ENCODE measurements at places on chromosomes 2 and 18.

- no peak for DNase-seq
Observed at GRCh38 chr2:215772003-215772402, 241.3 kb downstream of the MREG start.

DNA sequence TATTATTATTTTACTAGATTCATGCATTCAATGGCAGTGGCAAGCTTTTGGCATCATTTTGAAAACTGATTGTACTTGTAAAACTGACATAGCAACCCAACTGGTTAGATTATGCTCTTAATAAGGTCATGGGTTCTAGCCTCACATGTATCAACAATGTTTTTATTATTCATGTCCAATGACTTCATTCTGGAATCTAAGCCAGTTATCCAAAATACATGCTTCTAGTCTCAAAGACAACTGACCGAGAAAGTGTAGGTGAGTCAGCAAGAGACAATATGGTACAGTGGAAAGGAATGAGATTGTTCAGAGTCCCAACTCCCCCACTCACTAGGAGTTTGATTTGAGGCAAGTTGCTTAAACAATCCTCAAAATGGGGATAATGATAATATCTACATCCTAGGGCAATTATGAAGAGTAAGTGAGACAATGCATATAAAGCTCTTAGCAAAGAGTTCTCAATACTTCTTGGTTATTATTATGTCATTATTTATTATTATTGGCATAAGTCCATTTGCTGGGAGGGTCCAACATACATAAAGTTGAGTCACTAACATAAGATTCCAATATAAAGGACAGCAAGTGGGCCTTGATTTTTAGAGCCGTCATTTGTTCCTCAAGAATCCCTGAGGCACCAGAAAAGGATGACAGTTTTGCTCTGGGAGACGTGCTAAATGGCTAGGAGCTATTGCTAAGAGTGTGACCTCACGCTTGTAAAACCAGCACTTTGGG is 99.4 kb downstream of the NEB start:
- no peak for DNase-seq

GRCh38 chr18:3851159-3851558 is 401.2 kb downstream of the TGIF1 start:
- DNase-seq = no peak

GRCh38 chr2:85930129-85931124 is 41.6 kb upstream of the ST3GAL5 start:
- DNase-seq = no peak

DNA sequence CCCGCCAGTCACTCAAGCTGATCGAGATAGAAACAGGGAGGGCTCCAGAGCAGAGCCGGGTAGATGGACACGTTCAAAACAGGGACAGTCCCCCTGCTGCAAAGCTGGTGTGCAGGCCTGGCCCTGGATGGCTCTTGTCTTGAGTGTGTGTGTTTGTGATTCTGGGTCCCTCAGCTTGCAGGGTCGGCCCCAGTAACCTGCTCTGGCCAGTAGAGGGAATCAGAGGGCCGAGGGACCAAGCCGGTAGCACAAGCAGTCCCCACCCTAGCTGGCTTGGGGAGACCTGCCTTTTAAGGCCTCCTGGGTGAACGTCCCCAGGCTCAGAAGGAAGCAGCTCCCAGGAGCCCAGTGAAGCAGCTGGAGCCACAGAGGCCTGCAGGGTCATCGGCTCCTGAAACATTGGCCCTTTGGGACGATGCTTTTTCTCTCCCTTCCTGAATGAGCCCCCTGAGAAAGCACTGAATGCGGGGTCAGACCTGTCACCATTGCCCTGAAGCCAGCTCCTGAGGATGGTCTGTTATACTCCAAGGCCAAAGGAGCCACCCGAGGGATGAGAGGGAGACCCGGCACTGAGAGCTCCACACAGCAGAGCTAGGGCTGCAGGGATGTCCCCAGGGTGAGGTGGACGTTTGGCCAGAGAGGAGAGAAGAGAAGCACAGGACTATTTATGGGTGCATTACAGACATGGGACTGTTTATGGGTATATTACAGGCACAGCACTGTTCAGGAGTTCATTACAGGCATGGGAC is 15.4 kb upstream of the MLPH start:
- no peak for DNase-seq

- DNase-seq = no peak
Observed at GRCh38 chr18:69622184-69622583, 221.5 kb downstream of the DOK6 start.

DNA sequence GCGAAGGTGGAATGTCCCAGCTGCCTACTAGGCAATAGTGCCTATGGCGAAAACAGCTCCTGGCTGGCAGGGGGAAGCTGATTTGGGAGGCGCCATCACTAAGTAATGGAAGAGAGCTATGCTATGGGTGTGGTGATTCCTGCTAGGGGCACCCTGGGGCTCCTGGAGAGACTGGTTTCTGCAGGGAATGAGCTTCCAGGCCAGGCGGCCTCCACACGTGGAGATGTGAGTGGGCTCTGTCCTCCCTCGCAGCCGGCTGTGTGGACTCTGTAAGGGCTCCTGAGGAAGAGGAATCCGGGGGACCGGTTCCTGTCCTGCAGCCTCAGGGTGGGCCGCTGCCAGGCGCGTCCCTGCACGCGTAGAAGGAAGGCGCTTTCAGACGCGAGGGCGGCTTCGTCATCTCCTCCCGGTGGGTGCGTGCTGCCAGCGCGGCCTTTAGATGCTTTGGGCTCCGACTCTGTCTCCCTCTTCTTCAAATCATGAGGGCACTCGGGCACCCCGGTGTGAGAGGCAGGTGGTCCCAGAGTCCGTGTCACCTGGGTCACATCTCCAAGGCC is 55.5 kb upstream of the ANKRD62 start:
- DNase-seq = no peak

- no peak for DNase-seq
Observed at GRCh38 chr18:40577239-40577980, 1377.6 kb upstream of the PIK3C3 start.

DNA sequence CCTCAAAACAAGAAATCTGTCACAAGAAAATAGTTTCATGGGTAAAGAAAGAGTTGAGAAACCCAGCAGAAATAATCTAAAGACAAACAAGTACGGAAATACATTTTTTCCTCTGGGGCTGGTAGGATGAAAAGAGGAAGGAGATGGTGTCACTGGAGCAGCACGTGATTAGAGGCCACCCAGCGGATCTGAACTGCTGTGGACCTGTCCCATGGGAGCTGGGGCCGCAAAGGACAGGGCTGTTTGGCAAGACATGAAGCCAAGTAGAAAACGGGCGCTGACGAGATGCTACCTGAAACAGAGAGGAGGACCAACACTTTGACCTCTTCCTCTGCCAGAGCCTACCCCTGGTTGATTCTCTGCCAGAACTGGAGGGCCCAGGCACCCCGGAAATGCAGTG is 295.4 kb upstream of the ATP5MC3 start:
- DNase-seq = no peak

DNA sequence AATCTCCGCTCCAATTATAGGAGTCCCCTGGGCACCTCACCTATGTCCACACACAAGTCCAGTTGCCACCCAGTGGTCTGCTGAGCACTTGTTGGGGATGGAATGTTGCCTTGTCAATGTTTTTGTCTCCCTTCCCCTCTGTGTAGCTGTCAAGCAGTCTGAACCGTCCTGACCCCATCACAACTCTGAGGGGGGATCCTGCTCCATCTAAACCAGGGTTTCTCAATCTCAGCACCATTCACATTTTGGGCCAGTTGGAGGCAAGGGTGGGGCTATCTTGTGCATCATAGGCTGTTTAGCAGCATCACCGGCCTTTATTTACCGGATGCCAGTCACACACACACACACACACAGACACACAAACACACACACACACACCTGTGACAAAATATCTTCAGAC is 53.0 kb downstream of the CYP26B1 start:
- DNase-seq = no peak

GRCh38 chr2:181312515-181312927 is 144.7 kb upstream of the ITGA4 start:
- DNase-seq = no peak

Data from NCI-H1105 (cell line).